ENCODE measurements at places on chromosomes 7 and 10. TPM values are rescaled to one million over a fixed set of nuclear protein-coding genes. Genes with fewer than 3 reads are reported as not detected.

DNA sequence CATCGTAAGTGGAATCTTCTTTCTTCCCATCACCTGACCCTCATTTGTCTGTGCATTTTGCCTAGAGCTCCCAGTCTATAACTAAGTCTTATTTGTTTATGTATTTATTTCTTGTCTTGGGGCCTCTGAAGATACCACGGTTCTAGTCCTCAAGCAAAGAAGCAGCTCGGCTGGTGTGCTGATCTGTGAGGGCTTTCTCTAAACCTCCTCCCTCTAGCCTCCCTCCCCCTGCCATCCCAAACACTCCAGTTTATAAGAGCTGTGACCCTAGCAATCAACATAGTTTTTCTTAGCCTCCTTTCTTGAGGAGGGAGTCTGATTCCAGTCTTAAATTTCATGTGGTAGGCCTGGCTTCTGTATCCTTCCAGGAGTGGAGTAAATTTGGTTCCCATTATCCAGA lies 15.7 kb upstream of the NDUFA5 start:
- DNase-seq = no peak

DNA sequence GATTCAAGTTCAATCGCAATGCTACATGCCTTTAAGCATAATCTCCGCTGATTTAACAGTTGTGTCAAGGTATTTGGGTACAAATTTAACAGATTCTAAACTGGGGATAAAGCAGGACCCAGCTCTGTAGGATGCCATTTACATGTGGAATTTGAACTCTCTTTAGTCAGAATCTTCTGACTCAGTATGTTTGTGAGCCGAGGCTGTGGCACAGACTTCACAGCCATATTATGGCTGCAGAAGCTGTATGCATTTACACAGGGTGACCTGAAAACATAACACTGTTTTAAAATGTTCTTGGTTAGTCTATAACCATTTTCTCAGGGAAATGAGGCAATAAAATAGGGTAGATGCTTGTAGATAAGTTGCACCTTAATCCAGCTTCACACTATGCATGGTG lies 8.7 kb downstream of the PDLIM1 start:
- DNase-seq = no peak

DNA sequence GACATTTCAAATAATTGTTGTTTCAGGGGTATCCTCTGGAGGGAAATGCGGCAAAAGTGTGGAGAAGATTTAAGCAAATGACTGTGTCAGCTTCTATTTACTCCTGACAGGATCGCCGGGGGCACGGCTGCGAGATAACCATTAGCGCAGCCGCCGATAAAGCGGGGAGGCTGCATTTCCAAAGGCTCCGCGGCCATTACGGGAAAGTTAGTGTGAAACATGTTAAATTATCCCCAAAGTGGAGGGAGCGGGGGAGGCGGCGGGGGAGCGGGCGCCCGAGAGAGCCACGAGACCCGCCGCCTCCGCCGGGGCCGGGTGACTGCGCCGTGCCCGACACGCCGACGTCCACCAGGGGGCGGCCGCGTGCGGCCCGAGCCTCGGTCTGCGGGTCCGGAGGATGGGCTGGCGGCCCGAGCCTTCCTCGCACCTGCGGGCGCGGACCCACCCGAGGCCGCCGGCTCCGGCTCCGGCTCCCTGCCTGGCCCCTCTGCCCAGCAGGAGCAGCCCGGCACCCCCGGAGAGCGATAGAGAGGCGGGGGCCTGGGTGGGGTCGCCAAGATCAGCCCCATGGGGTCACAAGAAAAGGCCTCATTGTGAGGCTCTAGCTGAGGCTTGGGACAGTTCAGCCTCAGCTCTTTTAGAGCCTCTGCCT lies 74.4 kb upstream of the PAX2 start:
- DNase-seq = no peak

GRCh38 chr7:21355406-21355874 lies 72.4 kb upstream of the SP4 start:
- DNase-seq = peak; percentile 5

- DNase-seq = no peak
Measured at GRCh38 chr10:128518000-128518399, 391.8 kb upstream of the MKI67 start.

DNA sequence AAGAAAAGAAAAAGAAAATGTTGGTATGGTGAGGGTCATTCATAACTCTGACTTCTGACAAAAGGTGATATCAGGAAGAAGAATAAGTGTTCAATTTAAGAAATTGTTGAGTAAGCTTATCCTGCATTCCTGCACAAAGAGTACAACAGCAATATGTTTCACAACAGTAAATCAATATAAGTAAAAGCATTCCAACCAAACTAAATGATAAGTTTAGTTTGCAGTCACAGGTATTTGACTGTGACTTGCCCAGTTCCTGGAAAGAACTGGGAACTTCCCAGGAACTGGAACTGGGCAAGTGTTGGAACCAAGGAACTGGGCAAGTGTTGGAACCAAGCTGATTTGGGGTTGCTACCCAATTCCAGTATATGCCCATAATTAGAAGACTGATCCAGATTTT lies 35.0 kb downstream of the NEURL1 start:
- DNase-seq = no peak

- no peak for DNase-seq
Measured at GRCh38 chr7:5064391-5065106, 18.9 kb downstream of the RBAK start.

GRCh38 chr7:23204241-23204640 lies 22.4 kb downstream of the NUP42 start:
- no peak for DNase-seq

DNA sequence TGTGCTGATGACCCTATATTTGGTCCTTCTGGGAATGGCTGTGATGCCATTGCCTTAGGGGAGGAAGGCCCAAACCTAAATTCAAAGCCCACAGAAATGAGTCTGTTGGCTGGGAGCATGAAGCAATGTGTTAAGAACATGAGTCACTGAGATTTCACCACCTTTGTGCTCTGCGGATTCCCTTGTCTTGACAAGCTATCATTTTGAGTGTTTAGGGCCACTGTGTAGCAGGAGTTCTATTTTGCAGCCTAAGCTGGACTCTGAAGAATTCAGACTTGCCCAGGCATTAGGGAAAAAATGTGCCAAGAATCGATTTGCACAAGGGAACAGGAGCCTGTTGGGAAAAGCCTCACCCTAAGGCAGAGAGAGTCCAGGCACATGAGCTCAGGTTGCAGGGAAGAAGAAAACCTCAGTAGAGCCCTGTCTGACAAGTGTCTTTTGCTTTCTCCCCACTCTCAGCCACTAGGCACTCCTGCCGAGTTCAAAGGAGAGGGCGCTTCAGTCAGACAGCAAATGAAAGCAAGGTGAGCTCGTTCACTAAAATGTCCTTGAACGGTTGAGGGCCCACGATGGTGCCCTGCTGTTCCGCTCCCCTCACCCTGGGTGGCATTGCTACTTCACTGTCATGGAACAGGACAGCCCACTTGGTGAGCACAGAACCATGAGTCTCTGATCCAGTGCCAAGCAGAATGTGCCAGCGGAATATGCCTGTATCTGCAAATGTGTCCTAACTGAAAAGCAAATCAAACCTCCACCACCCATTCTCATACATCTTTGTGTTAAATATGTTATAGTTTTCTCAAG lies 93.6 kb downstream of the PRLHR start:
- DNase-seq = no peak

DNA sequence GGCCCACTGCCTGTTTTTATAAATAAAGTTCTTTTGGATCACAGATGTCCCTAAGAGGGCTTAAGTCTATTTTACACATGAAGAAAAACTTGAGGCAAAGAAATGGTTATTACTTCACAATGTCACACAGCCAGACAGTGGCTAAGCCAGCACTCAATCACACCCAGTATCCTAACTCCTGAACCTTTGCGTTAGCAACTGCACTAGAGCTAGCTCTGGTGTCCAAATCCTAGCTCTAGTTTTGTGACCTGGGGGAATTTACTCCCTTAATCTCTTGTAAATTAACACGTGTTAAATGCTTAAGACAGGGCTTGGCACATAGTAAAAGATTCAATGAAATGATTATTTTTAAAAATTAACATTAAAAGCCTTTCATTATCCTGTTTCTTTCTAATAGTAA lies 49.0 kb upstream of the TPK1 start:
- DNase-seq = no peak

MMP21 gene
- 0.18 TPM for total RNA-seq

PPP1R17 gene
- not detected for total RNA-seq

LRRC61 gene
- total RNA-seq = 3.6 TPM

NPY gene
- 13.6 TPM for total RNA-seq

FAM221A gene
- 1.9 TPM for total RNA-seq

PNLIPRP3 gene
- 0.04 TPM for total RNA-seq

HOXA10 gene
- total RNA-seq = 21.2 TPM

All from muscle of leg (tissue), 16 donors.